ENCODE measurements at places on chromosomes 13 and 19. TPM values are rescaled to one million over a fixed set of nuclear protein-coding genes. Genes with fewer than 3 reads are reported as not detected.

DNA sequence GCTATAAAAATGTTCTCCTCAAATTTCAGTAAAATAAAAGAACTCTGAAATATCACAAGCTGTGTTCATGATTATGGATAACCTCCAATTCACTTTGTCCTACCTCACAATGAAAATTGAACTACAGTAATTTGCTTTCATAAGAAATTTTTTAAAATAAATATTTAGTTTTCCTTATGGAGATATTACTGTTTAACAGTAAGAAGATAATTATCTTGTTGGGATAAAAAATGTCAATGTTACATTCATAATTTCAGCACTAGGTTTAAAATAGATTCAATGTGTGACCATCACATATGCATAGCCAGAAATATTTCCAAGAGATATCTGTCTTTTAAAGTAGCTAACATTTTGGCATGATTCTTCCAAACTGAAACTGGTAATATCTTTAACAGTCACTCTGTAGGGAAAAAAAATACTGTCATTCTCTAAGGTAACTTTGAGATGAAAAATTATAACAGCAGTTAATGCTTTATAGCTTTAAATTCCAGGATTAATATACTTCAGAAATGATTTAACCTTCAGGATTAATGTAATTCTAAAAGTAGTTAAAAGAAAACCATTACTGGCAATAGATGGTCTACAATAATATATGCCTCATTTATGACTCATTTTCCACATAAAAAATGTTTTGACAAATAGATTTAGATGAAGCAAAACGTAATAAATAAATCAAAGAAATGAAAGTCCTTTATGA lies 91.3 kb downstream of the SPRY2 start:
- DNase-seq, result no peak

GRCh38 chr13:99062593-99062992 lies 84.7 kb upstream of the DOCK9 start:
- DNase-seq, result peak; percentile 78

DNA sequence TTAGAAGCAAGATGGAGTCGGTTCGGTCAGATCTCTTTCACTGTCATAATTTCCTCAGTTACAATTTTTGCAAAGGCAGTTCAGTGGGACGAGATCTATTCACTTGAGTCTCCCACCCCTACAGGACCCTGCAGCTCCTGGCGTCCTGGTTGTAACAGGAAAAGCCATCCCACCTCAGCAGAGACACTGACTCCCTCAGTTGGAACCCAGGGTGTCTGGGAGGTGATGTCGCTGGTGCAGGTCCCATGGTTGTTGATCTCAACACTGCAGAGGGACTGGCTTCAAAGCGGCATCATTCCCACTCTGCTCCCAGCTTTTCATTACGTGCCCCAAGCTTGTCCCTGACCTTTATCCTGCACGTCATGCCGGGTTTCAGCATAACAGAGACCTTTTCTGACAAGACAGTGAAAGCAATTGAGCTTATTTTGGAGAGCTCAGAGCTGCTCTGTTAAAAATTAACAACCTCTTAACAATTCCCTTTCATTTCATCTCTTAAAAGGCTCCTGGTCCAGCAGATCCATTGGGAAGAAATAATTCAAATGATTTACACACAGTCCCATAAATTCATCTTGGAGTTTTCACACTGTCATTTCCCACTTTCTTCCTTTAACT lies 17.6 kb upstream of the COG3 start:
- no peak for DNase-seq

- peak; percentile 52 for DNase-seq
These were observed 65.1 kb downstream of the KCNRG start for GRCh38 chr13:50080203-50080910.

GRCh38 chr19:31960474-31960873 lies 384.9 kb upstream of the ZNF507 start:
- no peak for DNase-seq

GRCh38 chr19:39032063-39032918 lies at the start of gene FBXO27:
Gene FBXO27, minus strand, starts transcription at chr19:39032549. Its CDS starts 322 bp downstream, at chr19:39032227.
- DNase-seq, result no peak

DNA sequence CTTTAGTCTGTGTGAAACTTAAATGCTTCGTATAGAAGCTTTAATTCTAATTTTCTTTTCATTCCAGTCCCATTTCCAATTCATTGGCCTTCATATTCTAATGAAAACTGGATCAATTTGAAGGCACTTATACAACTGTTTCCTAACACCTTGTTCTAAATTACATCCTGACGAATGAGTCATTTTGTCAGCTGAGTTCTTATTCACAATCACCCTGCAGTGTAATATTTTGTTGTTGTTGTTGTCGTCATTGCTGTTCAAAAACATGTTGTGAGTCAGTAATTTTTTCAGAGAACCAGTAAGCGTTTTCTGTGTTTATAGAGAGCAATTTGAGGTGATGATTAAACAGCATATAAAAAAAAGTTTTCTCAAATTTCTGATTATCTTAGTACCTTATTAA lies 290.0 kb downstream of the PCDH9 start:
- DNase-seq, result no peak

DNA sequence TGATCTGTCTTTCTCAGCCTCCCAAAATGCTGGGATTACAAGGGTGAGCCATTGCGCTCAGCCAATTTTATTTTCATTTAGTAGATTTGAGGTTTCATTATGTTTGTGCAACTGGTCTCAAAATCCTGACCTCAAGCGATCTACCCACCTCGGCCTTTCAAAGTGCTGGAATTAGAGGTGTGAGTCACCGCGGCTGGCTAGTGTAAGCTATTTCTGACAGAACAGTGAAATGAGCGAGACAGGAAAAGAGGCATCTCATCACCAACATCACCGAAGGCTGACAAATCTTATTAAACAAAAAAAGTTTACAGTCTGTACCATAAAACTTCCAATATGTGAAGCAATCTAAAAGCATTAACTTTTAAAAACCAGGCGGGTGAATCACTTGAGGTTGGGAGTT lies 12.2 kb upstream of the ZNF888 start:
- DNase-seq, result no peak

DNA sequence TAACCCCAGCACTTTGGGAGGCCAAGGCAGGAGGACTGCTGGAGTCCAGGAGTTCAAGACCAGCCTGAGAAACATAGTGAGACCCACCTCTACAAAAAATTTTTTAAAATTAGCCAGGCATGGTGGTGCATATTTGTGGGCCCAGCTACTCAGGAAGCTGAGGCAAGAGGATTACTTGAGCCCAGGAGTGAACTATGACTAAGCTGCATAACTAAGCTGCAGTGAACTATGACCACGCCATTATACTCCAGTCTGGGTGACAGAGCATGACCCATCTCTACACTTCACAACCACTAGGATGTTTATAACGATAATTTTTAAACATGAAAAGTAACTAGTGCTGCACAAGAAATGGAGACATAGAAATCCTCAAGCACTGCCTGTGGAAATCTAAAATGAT lies 352.7 kb upstream of the SGCG start:
- DNase-seq, result peak; percentile 30

DNA sequence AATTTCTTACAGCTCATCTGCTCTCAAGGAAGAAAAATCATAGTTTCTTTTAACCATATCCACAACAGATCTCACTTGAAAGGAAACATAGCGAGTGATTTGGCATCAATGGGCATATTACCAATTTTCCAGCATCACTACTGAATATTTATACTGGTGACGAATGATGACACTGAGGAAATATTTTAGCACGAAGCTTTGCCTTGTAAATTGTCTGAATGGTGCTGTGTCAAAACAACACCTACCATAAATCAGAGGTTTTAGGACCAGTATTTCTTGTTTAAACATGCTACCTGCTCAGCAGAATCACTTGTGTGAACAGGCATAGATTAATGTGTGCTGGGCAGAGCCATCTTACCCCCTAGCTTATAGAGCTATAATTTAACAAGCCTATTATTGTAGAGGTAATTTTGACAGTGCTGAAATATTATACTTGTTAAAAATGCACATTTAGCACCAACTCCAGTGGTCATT lies 146.8 kb downstream of the ABCC4 start:
- no peak for DNase-seq

- no peak for DNase-seq
These were observed 41.2 kb upstream of the USPL1 start for GRCh38 chr13:30576528-30576927.

- DNase-seq, result no peak
These were observed 27.6 kb downstream of the TMPRSS9 start for GRCh38 chr19:2387367-2388288.

DNA sequence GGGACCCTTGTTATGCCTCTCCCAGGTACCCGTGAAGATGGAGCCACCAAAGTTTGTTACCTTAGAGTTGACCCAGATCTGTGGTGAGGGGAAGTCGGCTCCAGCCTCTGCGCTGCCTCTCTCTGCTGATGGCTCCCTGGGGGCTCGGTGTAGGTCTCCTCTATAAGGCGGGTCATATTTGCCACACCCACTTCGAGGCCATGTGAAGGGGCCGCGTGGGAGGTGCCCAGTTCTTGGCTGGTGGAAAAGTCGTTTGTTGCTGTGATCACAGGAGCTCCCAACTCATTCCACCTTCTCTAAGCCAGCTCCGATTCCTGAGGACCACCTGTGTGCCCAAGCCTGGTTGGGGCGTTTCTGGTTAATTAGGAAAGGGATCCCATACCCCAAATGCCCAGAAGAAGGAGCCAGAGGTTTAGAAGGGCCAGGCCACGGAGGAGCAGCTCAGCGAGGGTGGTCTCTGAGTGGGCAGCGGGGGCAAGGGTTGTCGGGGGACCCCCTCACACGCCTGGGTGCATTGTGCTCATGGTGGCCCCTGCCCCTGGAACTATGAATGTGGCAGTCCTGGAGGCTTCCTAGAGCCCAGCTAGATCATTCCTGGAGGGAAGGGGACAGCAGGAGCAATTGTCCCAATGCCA lies 296.5 kb downstream of the ZNF536 start:
- DNase-seq, result no peak

DNA sequence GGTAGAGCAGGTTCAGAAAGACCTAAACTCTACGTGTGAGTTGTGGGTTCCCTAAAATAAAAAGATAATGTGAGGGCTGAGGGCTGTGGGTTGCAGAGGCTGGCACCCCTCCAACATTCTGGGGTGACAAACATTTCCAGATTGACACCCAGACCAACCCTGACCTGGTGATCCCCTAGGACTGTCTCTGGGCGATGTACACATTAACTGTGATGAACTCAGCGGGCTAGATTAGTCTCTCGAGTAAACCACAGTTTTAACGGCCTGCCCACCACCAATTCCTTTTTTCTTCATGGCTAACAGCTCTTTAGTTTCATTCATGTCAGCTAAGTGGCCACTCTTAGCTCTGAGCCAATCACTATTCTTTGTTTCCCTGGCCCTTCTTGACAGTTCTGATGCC lies 24.8 kb downstream of the SIAH3 start:
- no peak for DNase-seq

DNA sequence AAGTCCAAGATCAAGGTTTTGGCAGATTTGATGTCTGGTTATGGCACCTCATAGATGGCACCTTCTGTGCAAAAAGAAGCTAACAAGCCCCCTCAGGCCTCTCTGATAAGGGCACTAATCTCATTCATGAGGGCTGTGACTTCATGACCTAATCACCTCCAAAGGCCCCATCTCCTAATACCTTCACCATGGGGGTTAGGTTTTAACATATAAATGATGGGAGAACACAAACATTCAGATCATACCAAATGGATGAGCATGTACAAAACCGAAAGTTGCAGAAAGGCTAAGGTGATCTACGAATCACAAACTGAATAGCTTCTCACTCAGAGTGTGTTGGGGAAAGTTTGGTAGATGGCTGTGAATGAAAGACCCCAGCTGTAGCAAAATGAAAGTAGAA lies 217.4 kb downstream of the TBC1D4 start:
- no peak for DNase-seq

DNA sequence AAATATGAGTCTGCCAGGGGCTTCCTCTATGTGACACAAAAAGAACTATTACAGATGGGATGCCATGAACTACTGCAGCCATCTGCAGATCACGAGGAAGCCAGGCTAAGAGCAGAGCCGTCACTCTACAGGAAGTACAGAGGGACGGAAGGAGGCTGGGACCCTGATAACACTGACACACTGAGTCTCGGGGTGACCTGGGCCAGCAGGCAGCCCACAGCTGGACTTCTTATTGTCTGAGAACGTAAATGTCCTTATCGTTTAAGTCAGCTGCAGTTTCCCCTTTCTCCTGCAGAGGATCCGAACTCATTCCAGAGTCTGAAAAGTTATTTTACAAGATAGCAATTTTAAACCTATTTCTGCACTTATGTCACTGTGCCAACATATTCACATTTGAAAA lies 20.7 kb downstream of the PARP4 start:
- DNase-seq, result no peak

GRCh38 chr19:57473646-57474045 lies 3.7 kb downstream of the ZNF772 start:
- no peak for DNase-seq

- DNase-seq, result no peak
These were observed 24.3 kb downstream of the TMTC4 start for GRCh38 chr13:100650326-100650725.

GRCh38 chr19:4795400-4795799 lies 3.9 kb downstream of the FEM1A start:
- DNase-seq, result no peak

DNA sequence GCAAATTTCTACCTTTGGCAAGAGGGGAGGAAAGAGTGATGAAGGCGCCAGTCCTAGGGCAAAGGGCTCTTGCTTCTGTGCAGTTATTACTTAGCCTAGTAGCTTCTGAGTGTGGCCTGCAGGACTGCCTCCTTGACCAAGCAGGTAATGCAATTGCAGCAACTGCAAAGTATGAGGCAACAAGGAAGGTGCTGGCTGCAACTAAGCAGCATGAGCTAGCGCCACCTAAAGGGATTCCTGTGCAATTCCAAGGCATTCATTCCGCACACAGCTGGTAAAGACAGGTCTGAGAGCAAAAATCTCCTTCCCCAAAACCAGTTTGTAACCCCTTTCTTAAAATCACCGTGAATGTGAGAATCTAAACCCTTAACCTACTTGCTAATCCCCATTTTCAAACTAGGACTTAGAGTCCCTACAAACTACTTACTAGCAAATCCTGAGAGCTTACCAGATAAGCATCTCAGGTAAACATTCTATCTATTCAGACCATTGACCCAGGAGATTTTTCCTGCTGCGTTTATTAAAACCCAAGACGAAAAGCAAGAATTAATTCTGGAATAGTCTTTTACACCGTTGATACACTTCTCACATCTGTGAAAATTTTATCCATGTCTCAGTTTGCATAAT lies 62.9 kb downstream of the DCT start:
- DNase-seq, result no peak

The PRTN3 gene
- 0.67 TPM for polyA plus RNA-seq

The RNF225 gene
- not detected for polyA plus RNA-seq

The NCAN gene
- 0.05 TPM for polyA plus RNA-seq

The CEACAM4 gene
- not detected for polyA plus RNA-seq

The ZNF681 gene
- 8.9 TPM for polyA plus RNA-seq

The CPB2 gene
- polyA plus RNA-seq, result 0.27 TPM

The USPL1 gene
- polyA plus RNA-seq, result 31.4 TPM

The KIR2DL3 gene
- polyA plus RNA-seq, result not detected

Measured in left kidney (tissue), 8 donors.